ENCODE measurements at places on chromosomes 4 and X. TPM values are rescaled to one million over a fixed set of nuclear protein-coding genes. Genes with fewer than 3 reads are reported as not detected.

SMR3B gene
- total RNA-seq = not detected

- peak overlapping the region; percentile 88 for H3K27ac ChIP-seq
- H3K4me3 ChIP-seq = peak overlapping the region; percentile 10
- H3K27me3 ChIP-seq = no peaks in the 10 kb centered on the region
These were observed 13.0 kb downstream of the EXOC1 start for GRCh38 chr4:55866290-55866907.

DNA sequence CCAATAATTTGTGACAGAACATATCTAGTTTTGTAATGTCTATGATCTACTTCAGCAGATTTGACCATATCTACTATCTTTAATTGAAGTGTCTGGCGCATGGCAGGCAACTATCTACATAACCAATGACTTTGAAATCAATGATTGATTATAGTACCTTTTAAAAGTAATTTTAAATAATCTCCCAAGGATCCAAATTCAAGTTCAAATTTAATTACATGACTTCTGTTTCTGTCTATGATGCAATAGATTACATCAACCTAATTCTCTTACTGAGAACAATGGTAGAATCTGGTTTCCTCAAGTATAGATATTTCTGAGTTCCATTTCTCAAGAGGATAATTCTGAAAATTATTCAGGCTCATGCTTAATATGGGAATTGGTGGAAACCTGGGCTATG, 177.4 kb upstream of the IL15 start:
- H3K4me1 ChIP-seq = peaks cover 12% of the 10 kb centered on the region
- H3K4me3 ChIP-seq = no peak overlapping the region
- no peak overlapping the region for H3K27ac ChIP-seq
- H3K27me3 ChIP-seq = peaks cover 2% of the 10 kb centered on the region

FRG2 gene
- not detected for total RNA-seq

GRCh38 chr4:142475663-142476062, 370.4 kb downstream of the INPP4B start:
- no peak overlapping the region for H3K4me3 ChIP-seq
- no peak for DNase-seq
- H3K27me3 ChIP-seq = no peaks in the 10 kb centered on the region
- peaks cover 13% of the 10 kb centered on the region for H3K4me1 ChIP-seq
- no peak overlapping the region for H3K27ac ChIP-seq

GLOD5 gene
- not detected for total RNA-seq

DNA sequence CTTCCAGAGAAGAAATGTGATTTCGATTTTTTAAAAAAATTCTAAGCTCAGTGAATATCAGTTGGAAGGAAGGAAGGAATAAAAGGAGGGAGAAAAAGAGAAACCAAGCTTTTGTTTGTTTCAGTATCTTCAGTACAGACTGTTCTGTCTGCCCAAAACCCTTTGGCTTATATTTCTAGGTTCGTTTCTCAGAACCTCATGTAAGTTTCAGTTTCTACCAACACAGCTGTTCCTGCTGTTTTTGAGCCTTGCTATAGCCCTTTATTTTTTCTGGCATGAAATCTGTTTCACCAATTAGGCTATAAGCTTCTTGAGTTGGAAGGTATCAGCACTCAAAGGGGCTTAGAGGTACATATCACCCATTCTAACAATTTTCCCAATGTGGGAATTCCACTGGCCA, 157.9 kb downstream of the GBA3 start:
- no peak for DNase-seq
- no peak overlapping the region for H3K4me3 ChIP-seq
- no peak overlapping the region for H3K27ac ChIP-seq
- H3K4me1 ChIP-seq = no peaks in the 10 kb centered on the region
- H3K27me3 ChIP-seq = peaks cover 10% of the 10 kb centered on the region

DNA sequence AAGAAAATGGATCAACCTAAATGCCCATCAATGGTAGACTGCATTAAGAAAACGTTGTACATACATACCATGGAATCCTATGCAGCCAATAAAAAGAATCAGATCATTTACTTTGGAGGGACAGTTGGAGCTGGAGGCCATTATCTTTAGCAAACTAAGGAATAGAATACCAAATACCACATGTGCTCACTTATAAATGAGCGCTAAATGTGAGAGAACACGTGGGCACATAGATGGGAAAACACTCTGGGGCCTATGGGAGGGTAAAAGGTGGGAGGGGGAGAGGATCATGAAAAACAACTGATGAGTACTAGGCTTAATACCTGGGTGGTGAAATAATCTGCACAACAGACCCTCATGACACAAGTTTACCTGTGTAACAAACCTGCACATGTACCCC, 1729.9 kb upstream of the PCDH10 start:
- H3K36me3 ChIP-seq = no peaks in the 10 kb centered on the region
- no peak overlapping the region for H3K27ac ChIP-seq
- H3K4me3 ChIP-seq = no peak overlapping the region
- no peaks in the 10 kb centered on the region for H3K27me3 ChIP-seq
- DNase-seq = no peak

GRCh38 chr4:175369087-175369486, 443.0 kb downstream of the GPM6A start:
- peaks cover 5% of the 10 kb centered on the region for H3K4me1 ChIP-seq
- no peak for DNase-seq
- H3K36me3 ChIP-seq = no peaks in the 10 kb centered on the region
- no peak overlapping the region for H3K4me3 ChIP-seq

- H3K4me1 ChIP-seq = no peaks in the 10 kb centered on the region
- no peak overlapping the region for H3K27ac ChIP-seq
- H3K36me3 ChIP-seq = no peaks in the 10 kb centered on the region
- H3K27me3 ChIP-seq = no peaks in the 10 kb centered on the region
These were observed 5.3 kb downstream of the NAT8L start for GRCh38 chr4:2064276-2064991.

DNA sequence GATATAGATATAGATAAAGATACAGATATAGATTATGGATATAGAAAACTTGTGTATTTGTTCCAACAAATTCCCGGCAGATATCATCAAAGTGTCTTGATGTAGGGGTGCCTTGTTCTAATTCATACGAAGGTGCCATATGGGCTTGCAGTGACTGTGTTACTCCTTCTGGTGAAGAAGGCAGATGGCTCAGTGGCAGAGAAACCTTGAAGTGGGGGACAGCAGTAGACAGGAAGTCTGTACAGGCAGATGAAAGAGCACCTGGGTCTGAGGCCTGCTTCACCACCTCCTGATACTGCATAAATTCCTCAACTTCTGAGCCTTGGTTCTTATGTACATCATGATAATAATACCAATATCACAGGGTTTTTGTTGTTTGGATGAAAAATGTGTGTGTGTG, 179.5 kb upstream of the GATB start:
- no peaks in the 10 kb centered on the region for H3K36me3 ChIP-seq
- H3K4me1 ChIP-seq = no peaks in the 10 kb centered on the region
- DNase-seq = no peak
- no peak overlapping the region for H3K27ac ChIP-seq

DNA sequence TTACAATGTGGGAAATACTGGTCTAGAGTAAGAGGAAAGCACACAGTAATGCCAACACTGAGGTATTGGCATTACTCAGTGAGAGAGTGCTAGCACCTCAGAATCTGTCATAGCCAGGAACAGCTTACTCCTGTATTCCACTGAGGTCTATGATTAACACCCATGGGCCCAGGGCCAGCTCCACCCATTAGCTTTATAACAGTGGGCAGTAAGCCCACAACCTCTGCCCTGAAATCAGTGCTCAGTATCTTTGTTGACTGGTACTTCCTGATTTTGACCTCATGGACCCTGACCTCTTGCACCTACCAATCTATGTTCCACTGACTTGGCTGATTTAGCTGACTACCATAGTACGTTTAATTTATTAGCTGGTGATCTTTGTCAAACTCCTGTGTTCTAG, 56.1 kb downstream of the LANCL3 start:
- H3K36me3 ChIP-seq = no peaks in the 10 kb centered on the region
- H3K27me3 ChIP-seq = no peaks in the 10 kb centered on the region
- no peak for DNase-seq
- no peak overlapping the region for H3K4me3 ChIP-seq
- H3K27ac ChIP-seq = no peak overlapping the region
- no peaks in the 10 kb centered on the region for H3K4me1 ChIP-seq

- H3K36me3 ChIP-seq = no peaks in the 10 kb centered on the region
- H3K27me3 ChIP-seq = no peaks in the 10 kb centered on the region
- H3K4me1 ChIP-seq = peaks cover 3% of the 10 kb centered on the region
- DNase-seq = no peak
These were observed 50.4 kb downstream of the MGARP start for GRCh38 chr4:139229534-139230039.

DNA sequence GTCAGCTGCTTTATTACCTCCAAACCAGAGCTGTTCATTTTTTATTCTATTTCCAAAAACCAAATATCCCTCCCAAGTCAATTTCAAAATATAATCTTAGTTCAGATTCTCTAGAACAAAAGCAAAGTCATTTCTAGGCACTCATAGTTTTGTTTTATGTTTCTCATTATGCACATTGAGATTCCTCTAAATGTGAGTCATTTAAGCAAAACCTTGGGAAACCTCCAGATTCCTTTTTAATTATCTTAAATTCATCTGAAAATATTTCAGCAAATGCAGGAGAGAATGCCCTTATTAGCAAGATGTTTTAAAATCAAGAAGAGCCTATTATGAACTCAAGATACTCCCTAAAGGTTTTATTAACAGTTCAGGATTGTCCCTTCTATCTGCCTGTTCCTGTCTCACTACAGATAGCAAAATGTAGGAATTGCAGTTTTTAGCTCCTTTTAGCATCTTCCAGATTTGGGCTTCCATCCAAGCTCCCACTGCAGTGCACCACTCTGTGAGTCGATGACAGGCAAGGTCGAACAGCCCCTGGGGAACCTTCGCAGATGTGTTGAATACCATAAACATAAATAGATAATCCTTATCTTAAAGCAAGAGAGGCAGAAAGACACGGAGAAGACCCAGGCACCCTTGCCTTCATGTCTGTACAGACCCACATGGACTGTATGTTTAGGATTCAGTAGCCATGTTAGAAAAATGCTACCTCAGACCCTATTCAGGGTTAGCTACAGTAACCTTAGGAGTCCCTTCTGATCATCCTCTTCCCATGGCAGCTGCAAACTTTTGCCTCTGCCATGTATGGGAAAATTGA, 11.3 kb upstream of the SLC9A7 start:
- no peaks in the 10 kb centered on the region for H3K27me3 ChIP-seq
- no peak overlapping the region for H3K4me3 ChIP-seq
- DNase-seq = no peak
- peaks cover 7% of the 10 kb centered on the region for H3K4me1 ChIP-seq
- peak overlapping the region; percentile 62 for H3K27ac ChIP-seq

DNA sequence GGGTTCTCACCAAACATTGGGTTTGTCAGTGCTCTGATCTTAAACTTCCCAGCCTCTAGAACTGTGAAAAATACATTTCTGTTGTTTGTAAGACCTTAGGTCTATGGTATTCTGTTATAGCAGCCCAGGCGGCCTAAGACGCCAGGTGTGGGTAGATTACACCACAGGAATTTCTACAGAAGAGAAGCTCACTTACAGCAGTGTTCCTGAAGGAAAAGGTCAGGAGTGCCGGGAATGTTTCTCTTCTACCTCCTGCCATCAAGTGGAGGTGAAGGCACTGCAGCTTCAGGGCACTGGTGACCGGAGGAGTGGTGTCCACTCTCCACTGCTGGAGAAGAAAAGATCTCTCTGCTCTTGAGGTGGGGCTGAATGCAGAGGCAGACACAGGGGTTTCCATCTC, 45.7 kb downstream of the FHDC1 start:
- no peak overlapping the region for H3K4me3 ChIP-seq
- peaks cover 13% of the 10 kb centered on the region for H3K4me1 ChIP-seq
- no peak for DNase-seq

LGI2 gene
- 0.36 TPM for total RNA-seq

DCAF12L1 gene
- not detected for total RNA-seq

DNA sequence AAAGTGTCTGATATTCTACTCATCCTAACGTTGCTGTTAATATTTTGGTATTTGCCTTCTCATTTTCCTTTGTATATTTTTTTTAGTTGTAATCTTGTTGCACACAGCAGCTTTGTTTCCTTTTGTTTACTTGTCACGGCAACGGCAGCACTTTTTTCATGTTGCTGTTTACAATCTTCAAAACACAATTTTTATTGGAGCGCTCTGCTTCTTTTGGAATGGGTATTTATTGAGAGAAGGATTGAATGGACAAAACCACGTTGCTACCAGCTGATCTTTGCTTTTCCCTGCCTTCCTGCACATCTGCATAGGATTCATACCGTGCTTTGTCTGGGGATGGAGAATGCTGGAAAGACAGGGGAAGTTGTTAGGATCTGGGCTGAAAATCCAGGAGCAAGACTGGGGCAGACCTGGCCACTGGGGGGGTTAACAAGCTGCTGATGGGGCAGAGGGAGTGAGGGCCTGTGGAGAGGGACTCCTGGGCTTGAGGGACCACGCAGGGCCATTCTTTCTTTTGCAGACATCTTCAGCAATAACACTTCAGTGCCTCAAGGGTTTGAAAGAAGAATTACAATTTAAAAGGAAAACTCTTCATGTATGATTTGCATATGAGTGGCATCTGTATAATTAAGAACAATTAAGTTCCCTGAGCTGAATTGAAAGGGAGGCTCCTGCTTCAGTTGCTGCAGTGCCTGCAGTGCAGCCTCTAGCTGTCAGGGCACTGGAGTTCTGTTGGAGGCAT, 69.8 kb downstream of the TMEM131L start:
- H3K36me3 ChIP-seq = peaks cover 2% of the 10 kb centered on the region
- no peaks in the 10 kb centered on the region for H3K27me3 ChIP-seq
- H3K27ac ChIP-seq = no peak overlapping the region

SPANXA1 gene
- total RNA-seq = not detected

PRPS2 gene
- 17.2 TPM for total RNA-seq

- no peaks in the 10 kb centered on the region for H3K27me3 ChIP-seq
- DNase-seq = no peak
- H3K36me3 ChIP-seq = no peaks in the 10 kb centered on the region
These were observed 50.9 kb downstream of the IDS start for GRCh38 chrX:149453906-149454822.

GRCh38 chrX:19448077-19448476, 67.2 kb downstream of the MAP3K15 start:
- peaks cover 2% of the 10 kb centered on the region for H3K27me3 ChIP-seq
- H3K4me1 ChIP-seq = no peaks in the 10 kb centered on the region
- no peak overlapping the region for H3K4me3 ChIP-seq
- H3K27ac ChIP-seq = no peak overlapping the region
- DNase-seq = no peak
- no peaks in the 10 kb centered on the region for H3K36me3 ChIP-seq

TBX22 gene
- not detected for total RNA-seq

Data from chondrocyte (in vitro differentiated cells).